ENCODE measurements at places on chromosomes 12 and 14.

- no peak for DNase-seq
These were observed 16.9 kb downstream of the BEST3 start for GRCh38 chr12:69682110-69682755.

DNA sequence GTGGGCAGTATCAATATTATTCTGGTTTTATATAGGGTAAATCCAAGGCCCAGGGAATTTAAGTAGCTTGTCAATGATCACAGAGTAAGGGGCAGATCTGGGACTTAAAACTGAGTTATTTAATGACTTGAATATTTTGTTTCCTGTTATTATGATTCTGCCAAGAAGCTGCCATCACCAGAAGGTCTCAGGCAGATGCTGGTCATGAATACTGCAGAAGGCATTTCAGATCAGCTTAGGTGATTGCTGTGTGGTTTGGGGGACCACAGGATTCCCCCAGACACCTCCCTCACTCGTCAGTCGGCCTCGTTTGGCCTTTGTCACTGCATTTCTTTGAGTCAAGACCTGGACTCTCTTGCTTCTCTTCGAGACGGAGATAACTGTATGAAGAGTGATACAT lies 47.7 kb upstream of the EVL start:
- DNase-seq = no peak

- no peak for DNase-seq
These were observed 84.4 kb downstream of the C2CD5 start for GRCh38 chr12:22459838-22460490.

- no peak for DNase-seq
These were observed 24.2 kb upstream of the YAF2 start for GRCh38 chr12:42262271-42262670.

DNA sequence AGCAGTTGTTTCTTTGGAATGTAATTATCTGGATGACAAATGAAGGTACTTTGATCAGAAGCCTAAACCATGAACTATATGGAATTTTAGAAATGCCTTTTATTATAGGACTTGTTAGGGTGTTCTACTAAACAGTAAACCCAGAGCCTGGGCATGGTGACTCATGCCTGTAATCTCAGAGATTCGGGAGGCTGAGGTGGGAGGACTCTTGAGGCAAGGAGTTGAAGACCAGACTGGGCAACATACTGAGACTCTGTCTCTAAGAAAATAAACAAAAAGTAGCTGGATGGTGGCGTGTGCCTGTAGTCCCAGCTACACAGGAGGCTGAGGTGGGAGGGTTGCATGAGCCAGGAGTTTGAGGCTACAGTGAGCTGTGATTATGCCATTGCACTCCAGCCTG lies 23.9 kb downstream of the PALS1 start:
- DNase-seq = no peak

GRCh38 chr14:32083789-32084188 lies 6.7 kb downstream of the ARHGAP5 start:
- DNase-seq = no peak
